ENCODE measurements at places on chromosomes 3 and 15.

DNA sequence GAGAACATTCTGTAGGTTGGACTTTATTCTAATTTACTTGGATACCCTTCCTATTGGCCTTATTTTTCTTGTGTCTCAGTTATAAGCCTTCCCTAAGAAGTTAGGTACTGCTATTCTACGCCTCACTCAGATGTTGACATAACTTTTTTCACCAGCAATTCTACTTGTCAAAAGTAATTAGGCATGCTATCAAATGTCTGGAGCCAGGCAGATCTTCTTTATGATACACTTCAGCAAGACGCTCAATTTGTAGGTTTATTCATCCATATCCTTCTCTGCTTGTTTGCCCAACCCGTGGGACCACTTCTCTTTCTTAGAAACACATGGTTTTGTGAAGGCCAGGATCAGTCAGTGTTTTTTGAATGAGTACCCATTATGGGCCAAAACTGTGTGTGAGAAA is 36.2 kb upstream of the COL8A1 start:
- DNase-seq, result no peak

GRCh38 chr15:26848498-26848897 is 18.4 kb upstream of the GABRA5 start:
- no peak for DNase-seq

DNA sequence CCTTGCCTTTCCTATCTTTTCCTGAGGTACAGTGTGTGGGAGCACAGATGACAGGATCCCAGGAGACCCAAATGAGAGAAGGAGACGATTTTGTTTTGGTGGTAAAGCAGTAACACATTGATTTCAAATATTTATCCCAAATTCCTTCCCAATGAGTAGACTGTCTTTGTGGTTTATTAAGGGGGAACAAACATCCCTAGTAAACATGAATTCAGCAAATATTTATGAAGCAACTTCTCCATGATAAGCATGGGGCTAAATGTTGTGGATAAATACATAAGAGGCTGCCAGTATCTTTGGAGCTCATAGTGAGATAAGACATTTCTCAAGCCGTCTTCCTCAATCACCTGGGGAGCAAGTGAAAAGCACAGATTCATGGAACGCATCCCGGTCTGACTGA is 460.8 kb upstream of the CFAP20DC start:
- DNase-seq, result no peak

DNA sequence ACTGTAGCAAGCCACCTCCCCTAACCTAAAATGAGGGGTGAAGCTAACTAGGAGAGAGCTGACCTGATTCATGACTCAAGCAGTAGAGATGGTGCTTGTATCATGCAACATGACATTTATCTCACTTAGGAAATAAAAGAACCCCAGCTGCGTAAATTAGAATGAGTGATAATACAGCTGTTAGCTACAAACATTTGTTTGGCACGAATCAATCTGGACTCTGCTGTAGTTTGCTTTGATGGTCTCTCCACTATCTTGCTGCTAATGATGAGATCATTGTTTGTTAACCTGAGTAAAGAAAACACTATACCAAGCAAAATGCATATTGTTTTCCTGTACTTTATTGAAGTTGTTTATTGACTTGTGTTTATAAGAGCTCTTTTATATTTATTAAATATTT is 92.6 kb downstream of the ALDH1A2 start:
- no peak for DNase-seq

DNA sequence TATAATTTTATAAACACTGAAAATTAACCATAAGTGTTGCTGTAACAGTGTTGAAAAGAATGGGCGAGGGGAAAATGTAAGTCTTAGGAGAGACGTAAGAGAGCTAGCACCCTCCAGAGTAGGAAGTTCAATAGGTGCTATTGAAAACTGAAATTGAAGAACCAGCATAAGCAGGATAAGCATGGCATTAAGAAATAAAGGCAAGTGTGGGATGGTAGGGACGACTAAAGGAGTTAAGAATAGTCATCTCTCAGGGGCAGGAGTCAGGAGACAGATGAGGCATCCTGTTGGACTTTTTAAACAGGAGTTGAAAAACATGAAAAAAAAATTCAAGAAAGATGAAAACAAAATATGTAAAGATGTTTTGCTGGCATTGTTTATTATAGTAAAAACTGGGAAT is 43.5 kb downstream of the ABHD2 start:
- DNase-seq, result no peak

- no peak for DNase-seq
Observed at GRCh38 chr15:44705986-44706385, 5.1 kb downstream of the PATL2 start.

DNA sequence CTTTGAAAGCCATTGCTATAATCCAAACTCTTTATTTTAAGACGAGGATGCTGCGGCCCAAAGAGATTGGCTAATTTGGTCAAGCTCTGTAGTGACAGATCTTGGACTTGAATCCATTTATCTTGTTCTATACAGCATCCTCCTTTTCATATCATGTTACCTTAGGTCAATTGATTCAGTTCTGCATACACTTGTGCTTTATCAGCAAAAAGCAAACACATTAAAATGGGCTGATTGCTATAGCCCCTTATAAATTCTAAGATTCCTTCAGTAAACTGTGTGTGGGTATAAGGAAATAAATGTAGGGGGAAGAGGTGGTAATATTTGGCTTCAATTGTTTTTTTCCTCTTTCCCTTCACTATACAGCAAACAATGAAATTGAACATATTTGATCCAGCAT is 40.1 kb upstream of the NECTIN3 start:
- DNase-seq, result no peak

- DNase-seq, result no peak
Observed at GRCh38 chr15:67369359-67369998, 114.9 kb downstream of the IQCH start.

DNA sequence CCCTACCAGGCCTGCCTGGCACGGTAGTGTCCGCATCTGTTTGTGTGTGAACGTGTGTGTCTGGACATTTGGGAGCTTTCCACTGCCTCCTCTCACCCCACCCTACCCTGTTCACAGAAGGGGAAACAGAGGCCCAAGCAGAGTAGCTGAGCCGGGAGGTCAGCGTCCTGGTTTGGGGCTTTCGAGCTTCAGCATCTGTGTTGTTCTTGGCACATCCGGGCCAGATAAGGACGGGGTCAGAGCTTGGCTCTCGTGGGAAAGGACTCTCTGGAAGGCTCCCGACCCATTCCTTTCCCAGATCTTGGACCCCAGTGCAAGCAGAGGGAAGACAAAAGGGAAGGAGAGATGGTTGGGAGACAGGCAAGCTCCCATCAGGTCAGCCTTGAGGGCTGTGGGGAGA is 6.3 kb upstream of the PTH1R start:
- no peak for DNase-seq

GRCh38 chr3:38950581-38950980 is 101.2 kb downstream of the SCN11A start:
- DNase-seq, result no peak

DNA sequence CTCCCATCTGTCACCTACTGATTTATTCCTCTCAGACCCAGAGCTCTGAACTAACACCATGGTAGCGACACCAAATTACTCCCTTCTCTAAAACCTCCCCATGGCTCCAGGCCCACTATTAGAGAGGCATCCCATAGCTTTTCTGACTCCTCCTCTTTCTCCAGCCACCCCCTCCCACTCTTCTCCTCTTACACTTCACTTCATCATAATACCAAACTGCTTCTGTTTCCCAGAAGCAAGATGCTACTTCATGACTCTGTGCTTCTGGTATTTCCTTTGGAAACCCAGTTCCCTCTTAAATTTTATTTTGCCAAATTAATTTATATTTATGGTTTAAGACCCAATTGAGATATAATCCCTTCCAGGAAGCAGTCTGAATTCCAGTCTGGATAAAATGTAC is 465.1 kb upstream of the PDZRN3 start:
- no peak for DNase-seq

- no peak for DNase-seq
Observed at GRCh38 chr3:63325386-63325785, 47.3 kb downstream of the SYNPR start.

DNA sequence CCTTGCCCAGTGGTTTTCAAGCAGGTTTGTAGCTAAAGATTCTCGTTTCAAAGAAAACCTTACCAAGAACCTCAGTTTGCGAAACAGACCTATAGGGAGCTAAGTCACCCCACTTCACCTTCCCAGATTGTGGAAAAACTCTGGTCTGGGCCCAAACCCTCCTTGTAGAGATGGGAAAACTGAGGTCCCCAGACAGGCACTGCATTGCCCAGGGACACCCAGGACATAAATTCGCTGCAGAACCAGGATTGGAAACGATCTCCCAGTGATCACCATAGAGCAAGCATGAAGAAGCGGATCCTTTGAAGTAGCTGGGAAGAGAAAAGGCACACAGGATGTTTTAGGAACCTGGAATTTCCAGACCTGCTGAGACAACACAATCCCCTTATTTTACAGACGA is 85.6 kb upstream of the PIAS1 start:
- DNase-seq, result no peak

GRCh38 chr3:155102329-155102728 is 22.2 kb downstream of the MME start:
- no peak for DNase-seq

- no peak for DNase-seq
Observed at GRCh38 chr3:97736928-97737327, 27.6 kb upstream of the ARL6 start.

DNA sequence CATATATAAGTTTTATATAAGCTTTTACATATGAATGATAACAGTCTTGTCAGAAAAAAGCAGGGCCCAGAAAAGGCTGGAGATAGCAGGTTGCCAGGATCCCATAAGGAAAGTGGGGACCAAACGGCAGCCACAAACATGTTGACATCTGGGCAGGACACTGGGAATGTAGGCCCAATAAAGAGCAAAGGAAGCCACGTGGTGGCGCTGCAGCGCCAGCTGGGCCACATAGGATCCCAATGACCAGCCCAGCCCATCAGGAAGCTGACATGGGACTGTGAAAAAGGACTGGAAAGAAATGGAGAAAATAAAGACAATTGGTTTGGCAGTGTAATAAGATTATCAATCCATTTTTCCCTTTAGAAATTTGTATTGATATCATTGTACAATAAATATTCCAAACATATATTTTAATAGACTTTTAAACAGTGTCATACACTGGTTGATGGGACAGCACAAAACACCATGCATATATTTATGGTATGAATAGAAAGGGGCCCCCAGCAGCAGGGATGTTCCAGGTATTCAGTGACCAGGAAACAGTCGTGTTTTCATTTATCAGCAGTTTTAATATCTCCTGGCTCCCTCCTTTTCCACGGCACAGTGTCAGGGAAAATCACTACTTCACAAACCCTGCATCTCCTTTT is 89.0 kb upstream of the STRIT1 start:
- DNase-seq, result peak; percentile 27

GRCh38 chr3:5197470-5198312 is 10.2 kb downstream of the EDEM1 start:
- DNase-seq, result no peak

DNA sequence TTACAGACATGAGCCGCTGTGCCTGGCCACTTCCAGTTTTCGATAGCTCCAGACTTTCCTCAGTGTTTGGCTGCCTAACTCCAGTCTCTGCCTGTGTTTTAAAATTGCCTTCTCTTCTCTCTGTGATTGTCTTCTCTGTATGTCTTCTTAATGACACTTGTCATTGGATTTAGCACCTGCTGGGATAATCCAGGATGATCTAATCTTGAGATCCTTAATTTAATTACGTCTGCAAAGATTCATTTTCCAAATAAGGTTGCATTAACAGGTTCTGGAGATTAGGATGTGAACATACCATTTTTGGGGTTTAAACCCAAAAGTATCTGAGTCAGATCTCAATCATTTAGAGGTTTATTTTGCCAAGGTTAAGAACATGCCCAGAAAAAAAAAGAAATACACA is 222.2 kb upstream of the PDZRN3 start:
- no peak for DNase-seq

- no peak for DNase-seq
Observed at GRCh38 chr15:101081900-101082299, 162.7 kb downstream of the LRRK1 start.

DNA sequence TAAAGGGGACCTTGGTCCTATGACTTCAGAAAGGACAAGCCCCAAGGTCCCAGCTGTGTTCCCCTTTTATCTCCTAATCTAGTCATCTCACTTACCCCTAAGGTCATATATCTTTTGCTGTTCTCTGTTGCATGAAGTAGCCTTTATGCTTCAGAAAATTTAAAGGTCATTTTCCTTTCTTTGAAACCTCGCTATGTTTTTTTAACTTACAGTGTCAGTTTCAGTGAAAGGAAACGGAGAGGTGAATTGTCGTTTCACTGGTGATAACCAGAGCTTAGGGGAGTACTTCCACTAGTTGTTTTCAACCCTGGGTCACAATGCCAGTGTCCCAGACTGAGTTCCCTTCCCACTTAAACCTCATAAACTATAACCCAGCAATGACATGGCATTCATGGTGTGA is 357.4 kb downstream of the GAP43 start:
- no peak for DNase-seq

DNA sequence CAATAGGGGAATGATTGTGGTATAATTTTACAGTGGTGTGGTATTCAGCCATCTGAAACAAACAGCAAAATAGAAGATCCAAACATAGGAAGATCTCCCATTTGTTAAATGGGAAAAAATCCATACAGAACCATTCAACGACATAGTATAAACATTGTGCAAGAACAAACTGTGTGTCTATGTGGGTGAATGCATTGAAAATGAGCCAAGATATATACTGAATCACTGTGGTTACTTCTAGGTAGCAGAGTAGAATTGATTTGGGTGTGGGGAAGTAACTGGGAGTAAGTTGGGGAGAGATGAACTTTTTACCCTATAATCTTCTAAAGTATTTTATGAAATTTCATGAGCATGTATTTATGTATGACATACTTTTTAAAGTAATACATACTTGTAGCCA is 123.1 kb upstream of the UMPS start:
- DNase-seq, result no peak

GRCh38 chr3:12155828-12156227 is 2.9 kb downstream of the TIMP4 start:
- no peak for DNase-seq

GRCh38 chr3:175940881-175941280 is 1081.7 kb downstream of the NAALADL2 start:
- DNase-seq, result no peak

GRCh38 chr15:39584662-39585388 is 3.9 kb downstream of the THBS1 start:
- no peak for DNase-seq

DNA sequence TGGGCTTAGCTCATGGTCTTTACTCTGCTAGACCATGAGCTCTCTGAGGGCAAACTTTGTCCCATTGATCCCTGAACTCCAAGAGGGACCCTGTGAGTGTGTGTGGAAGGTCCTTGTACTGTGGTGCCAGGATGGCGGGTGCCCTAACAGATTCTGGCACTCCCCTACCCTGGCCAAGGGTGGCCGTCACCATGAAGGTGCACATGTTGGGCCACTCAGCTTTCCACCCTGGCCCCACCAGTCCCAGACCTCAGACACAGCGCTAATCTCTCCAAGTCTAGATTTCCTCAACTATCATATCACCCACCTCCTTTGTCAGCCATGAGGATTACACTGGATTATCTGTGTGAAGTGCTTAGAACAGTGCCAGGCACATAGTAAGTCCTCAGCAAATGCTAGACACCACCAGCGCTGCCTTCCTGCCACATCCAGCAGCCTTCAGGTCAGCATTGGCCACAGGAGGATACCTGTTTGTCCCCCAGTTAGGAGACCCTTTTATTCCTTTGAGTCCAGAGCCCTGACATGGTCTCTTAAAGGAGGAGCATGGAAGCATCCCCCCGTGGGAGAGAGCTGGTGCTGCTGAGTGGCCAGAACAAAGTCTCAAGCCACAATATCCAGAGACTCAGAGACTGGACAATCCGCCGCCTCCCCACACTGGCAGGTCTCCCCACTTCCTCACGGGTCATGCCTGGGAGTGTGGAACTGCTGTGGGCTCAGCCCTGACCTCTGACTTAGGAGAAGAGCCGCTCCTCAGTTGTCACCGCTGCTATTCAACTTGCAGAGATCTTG is 44.5 kb upstream of the SLCO2A1 start:
- DNase-seq, result no peak

- DNase-seq, result no peak
Observed at GRCh38 chr3:194223951-194224350, 88.0 kb downstream of the HES1 start.

Measured in Panc1 (cell line).